ENCODE measurements at places on chromosomes 4 and X.

GRCh38 chr4:175422331-175422730 lies 389.7 kb downstream of the GPM6A start:
- no peak for DNase-seq

DNA sequence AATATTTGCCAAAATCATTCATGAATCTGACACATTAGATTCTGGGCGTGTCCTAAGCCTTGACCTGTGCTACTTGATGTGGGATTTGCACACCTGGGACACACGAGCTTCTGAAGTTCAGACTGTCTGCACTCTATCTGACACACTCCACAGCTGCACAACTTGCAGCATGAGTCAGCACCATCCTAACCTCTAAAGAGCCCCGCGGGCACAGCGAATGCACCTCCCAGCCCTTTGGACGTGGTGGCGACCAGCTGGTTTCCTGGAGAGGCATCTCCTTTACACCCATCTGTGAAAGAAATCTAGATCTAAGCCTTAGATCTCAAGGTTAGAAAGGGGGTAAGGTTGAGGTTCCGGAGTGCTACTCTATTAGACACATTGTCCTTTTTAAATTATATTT lies 69.2 kb downstream of the SORBS2 start:
- DNase-seq, result no peak

- DNase-seq, result no peak
Measured at GRCh38 chr4:79199743-79200142, 126.1 kb downstream of the NAA11 start.

- peak; percentile 27 for DNase-seq
Measured at GRCh38 chr4:109434007-109434971, 674 bp downstream of the SEC24B start.

DNA sequence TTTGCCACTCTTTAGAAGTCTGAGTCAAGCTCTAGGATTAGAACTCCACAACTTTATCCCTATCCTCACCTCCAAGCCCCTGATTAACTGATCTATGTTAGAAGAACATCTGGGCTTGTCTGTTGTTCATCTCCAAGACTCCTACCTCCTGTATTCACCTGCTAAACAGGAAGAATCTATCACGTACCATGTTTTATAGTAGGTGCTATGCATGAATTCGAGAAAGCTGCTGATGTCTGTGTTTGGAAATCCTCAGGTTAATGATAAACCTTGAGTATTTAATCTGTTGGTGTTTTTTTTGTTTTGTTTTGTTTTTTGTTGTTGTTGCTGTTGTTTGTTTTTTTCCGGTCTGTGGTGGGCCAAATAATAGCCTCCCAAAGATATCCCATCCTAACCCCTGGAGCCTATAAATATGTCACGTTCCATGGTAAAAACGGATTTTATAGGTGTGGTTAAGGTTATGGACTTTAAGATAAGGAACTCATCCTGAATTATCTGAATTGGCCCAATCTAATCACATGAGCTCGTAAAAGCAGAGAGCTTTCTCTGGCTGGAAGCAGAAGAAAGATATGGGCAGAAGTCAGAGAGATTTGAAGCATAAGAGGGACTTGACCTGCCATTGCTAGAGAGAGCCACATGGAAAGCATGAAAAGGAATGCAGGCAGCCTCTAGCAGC lies 101.2 kb upstream of the DUSP21 start:
- no peak for DNase-seq

Measured in CD4-positive, alpha-beta memory T cell (primary cell).